ENCODE measurements at places on chromosomes 4 and X.
A peak's percentile ranks its signal among the peaks of the same experiment; 100 is the strongest.

DNA sequence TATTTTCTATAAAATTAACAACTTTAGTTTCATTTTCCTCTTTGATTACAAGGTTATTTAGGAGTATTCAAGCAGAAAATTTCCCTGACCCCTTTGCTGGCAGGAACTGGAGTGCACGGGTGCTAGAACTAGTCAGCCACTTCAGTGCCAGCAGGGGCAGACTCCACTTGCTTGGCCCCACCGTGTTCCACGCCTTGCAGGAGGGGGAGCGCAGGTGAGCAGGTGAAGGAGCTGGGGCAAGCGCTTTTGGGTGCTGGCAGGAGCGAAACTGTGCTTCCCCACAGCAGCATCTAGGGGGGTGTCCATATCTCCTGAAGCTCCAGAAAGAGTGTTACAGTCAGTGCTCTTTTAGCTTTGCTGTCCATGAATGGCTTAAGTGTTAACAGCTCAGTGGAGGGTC, 45.5 kb downstream of the MID2 start:
- DNase-seq: no peak

- no peak for DNase-seq
Observed at GRCh38 chr4:161767116-161767515, 396.7 kb downstream of the FSTL5 start.

DNA sequence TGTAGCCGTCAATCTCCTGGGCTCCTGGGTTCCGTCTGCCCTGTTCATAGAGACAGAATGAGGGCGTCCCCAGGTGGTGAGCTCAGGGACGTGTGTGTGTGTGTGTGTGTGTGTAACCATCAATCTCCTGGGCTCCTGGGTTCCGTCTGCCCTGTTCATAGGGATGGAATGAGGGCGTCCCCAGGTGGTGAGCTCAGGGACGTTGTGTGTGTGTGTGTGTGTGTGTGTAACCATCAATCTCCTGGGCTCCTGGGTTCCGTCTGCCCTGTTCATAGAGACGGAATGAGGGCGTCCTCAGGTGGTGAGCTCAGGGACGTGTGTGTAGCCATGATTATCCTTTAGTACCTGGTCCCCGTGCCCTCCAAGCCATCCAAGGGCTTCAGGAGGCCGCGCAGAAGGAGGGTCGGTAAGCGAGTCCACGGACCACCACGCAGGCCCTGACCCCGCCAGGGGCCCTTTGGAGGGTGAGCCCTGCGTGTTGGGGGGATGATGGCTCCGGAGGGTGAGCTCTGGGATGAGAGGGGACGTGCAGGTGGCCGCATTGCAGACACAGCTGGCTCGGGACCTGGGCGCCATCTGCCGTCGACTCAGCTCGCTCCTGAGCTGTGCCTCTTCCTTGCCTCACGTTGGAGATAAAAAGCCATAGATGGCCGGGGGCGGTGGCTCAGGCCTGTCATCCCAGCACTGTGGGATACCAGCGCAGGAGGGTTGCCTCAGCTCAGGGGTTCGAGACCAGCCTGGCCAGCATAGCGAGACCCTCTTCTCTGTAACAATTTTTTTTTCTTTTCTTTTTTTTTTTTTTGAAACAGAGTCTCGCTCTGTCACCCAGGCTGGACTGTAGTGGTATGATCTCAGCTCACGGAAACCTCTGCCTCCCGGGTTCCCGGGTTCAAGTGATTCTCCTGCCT, 5.4 kb upstream of the GTPBP6 start:
- DNase-seq: no peak

GRCh38 chr4:11724731-11725130, 296.0 kb upstream of the HS3ST1 start:
- no peak for DNase-seq

GRCh38 chr4:138426786-138427185, 184.6 kb upstream of the SLC7A11 start:
- no peak for DNase-seq

GRCh38 chr4:159035570-159035969, 67.3 kb upstream of the RAPGEF2 start:
- no peak for DNase-seq

DNA sequence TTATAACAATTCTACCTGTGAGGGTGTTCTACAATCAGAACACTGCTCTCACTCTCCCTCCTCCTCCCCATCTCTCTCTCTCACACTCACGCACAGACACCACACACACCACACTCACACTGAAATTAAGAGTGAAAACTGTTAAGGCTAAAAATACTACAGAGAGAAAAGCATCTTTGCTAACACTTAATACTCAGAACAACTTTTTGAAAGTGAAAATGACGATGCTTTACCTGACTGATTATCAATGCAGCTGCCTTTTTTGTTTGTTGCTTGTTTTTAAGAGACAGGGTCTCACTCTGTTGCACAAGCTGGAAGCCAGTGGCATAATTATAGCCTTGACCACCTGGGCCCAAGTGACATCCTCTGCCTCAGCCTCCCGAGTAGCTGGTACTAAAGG, 222.4 kb downstream of the APBB2 start:
- no peak for DNase-seq

DNA sequence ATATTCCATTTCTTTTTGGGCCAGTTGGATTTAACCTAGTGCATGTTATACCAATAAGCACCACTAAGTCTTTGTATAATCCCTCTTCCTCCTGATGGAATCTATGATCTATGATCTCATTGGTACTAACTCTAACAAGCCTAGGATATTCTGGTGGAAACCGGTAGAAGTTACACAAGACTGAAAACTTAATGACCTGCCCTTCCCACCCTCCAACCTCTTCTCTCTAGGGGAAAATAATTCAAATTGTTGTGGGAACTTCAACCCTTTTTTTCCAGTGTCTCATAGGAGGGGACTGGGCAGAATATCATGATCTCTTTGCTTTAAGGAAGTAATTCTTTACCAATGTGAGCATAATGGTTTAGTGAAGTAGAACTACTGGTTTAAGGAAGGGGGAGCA, 289.5 kb upstream of the BOD1L1 start:
- DNase-seq: no peak

DNA sequence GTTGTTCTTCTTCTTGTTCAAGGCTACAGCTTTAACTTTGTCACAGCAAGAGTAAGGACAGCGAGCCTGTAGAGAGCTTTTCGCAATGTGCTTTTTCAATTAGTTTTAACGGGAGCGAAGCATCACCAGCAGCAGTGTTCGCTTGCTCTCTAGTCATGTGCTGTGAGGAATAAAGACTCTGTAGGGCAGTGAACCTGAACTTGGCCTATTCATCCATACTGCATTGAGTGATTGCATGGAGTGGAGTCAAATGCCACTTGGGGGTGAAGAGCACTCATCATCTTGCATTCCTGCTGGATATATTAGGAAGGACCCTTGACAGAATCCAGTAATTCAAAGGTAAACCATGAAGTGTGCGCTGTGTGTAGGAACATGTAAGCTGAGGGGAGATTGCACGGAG, 240.0 kb downstream of the FRMPD4 start:
- no peak for DNase-seq

- peak; percentile 35 for DNase-seq
Observed at GRCh38 chrX:154019633-154020528, at the start of gene IRAK1. TSS of gene IRAK1 (minus strand) at chrX:154019902. CDS start at chrX:154019812, 90 bp downstream.

- DNase-seq: no peak
Observed at GRCh38 chr4:127445471-127445870, 187.3 kb upstream of the INTU start.

DNA sequence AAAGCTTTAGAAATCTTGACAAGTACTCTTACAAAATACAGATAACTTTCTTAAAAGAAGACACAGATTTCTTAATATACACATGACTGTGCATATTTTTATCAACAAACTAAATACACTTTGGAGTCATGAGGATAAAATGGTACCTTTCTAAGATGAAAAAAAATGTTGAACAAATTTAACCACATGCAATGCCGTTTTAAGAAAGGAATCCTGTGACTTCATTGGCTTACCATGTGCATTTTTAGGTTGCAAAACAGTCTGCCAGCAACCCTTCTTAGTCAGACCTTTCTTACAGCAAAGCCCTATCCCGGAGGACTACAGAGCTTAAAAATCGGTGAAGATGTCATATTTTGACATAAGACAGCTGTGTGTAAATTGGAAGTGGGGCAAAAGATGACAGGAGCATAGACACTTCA, 51.7 kb downstream of the GASK1B start:
- no peak for DNase-seq
